ENCODE measurements at places on chromosomes 11 and 22. TPM values are rescaled to one million over a fixed set of nuclear protein-coding genes. Genes with fewer than 3 reads are reported as not detected.

DNA sequence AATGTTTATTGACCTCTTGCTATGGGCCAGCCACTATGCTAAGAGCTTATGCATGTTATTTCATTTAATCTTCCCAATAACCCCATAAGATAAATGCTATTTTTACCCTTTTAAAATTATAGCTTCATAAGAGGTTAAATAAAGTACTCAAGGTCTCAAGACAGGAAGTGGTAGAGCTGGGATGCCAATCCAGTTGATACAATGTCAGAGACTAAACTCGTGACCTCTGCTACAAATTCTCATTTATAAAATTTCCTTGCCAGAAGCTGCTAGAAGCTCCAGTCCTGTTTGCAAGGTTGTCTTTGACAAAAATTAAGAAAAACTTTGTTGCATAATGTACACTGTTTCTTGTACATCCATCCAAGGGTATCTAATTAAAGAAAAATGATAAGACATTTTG, 265.9 kb upstream of the MPPED2 start:
- DNase-seq: no peak

DNA sequence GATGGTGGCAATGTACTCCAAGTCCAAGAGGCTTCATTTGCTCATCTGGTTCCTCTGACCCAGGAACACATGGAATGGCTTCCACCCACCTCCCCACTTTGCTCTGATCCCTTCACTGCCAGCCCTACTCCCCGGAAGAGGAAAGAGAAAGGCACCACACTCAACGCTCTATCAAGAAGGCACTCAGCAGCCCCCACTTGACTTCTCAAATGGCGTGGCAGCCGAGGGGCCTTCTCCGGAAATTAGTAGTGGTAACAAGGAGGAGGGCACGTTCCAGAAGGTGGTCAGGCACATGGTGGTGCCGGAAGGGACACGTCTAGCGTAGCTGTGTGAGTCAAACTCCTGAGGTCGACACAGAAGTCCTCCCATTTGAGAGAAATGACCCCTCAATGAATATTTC, 36.5 kb upstream of the CYP2D6 start:
- no peak for DNase-seq

DNA sequence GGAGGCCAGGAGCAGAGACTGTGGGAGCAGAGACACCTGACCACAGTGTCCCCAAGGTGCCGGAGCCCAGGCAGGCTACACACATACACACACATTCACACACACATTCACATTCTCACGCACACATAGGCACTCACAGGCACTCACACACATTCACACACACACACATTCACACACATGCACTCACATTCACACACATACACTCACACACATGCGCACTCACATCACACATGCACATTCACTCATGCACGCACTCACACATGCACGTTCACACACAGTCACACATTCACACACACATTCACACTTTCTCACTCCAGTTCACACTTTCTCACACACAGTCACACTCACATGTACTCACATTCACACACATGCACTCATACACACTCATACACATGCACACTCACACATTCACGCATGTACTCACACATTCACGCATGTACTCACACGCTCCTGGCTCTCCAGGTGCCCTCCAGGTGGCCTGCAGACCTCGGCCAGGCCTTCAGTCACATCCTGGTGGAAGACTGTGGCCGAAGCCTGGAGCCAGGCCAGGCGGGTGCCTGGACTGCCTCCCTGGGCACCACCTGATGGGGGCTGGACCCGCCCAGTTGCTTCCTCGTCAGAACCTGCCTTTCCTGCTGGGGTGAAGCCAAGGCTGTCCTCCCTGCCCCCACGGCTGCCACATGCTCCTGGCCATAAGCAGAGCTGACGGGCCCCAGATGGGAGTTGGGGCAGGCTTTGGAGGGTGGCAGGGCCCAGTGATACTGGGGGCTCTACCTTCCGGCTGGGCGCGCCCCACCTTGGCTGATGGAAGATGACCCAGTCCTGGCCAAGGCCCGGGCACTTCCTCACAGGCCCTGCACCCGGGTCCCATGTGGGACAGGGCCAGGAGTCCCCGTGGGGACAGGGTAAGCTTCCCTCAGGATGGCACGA, 89.5 kb downstream of the WNT7B start:
- no peak for DNase-seq

GRCh38 chr11:116111546-116111945, 607.3 kb upstream of the CADM1 start:
- DNase-seq: no peak

DNA sequence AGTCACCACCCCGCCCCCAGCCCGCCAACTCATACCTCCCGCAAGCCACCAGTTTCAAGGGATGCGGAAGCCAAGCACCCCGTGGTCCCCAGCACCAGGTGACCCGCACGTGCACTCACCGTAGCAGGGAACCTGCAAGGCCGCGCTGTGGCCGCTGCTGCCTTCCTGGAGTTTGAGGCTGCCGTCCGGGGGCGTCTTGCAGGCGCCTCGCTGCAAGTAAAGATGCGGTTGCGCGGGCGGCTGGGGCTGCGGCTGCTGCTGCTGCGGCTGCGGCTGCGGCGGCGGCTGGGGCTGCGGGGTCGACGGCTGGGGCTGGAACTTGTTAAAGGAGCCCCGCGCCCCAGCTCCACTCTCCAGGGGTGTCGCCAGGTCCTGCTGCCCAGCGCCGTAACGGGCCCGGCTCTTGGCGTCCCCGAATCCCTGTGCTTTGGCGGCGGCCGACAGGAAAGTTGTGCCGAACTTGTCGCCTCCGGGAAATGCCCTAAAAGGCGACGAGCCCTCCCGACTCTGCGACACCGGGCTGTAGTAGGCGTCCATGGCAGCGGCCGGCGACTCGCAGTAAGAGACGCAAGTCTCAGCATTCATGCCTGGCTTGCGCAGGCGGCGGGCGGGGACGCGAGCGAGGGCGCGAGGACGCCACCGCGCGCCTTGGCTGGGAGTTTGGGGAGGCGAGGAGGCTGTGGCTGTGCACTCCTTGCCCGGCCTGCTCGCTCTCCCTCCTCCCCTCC, at the start of gene ALX4:
Gene ALX4, minus strand, starts transcription at position 662 of the 728 bp plus-strand sequence. Its CDS starts 77 bp downstream, at position 585.
- DNase-seq: peak; percentile 52

- no peak for DNase-seq
Measured at GRCh38 chr11:117096201-117096991, 1.8 kb downstream of the SIK3 start.

DNA sequence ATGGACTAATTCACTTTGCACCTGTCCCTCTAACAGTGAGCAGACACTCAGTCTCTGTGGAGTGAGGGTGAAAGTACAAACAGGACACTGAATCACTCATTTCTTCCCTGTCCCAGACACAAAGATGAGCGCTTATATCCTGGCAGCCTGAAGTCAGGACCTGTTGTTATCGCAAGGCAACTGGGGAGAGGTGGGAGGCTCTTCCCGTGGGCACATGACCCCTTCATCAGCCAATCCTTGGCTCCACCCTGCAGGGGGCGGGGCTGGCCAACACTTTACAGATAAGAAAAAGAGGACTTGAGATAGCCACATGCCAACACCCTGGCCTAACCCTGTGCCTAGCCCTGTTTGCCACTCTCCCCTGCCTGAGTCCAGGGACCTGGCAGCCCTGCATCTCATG, 29.5 kb upstream of the TESMIN start:
- DNase-seq: no peak

GRCh38 chr22:44387486-44387885, 74.7 kb upstream of the SHISAL1 start:
- no peak for DNase-seq

NFAM1 gene
- not detected for total RNA-seq

GPR83 gene
- total RNA-seq: not detected

KDM4E gene
- total RNA-seq: not detected

- DNase-seq: no peak
Measured at GRCh38 chr22:44827666-44828190, 75.4 kb downstream of the ARHGAP8 start.

DNA sequence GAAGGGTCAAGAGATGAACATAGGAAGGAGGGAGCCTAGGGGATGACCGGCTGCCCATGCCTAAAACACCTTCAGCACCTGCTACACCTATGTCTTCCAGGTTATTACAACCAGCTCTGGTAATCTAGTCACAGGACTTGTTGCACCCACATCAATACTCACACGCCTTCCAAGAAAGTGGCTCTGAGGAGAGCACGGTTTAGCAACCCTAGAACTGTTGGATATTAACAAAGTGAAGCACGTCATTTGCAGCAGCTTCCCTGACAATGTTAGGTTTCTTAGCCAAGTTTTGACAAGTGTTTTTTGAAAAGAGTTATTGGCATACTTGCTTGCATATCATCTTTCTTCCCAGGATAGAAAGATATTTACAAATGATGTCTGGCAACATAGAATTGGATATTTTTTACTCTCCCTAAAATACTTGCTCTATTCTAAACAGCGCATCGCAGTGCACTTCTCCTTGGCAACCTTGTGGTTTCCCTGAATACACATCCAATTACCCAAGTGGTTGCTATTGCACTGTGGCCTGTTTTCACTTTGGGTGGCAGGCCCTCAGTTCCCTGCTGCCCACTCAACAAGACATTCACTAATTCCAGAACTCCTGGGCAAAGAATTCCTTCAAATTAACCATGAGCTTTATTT, 94.3 kb upstream of the ARHGAP42 start:
- no peak for DNase-seq

VSIG2 gene
- total RNA-seq: not detected

PANX2 gene
- 1.5 TPM for total RNA-seq

DNA sequence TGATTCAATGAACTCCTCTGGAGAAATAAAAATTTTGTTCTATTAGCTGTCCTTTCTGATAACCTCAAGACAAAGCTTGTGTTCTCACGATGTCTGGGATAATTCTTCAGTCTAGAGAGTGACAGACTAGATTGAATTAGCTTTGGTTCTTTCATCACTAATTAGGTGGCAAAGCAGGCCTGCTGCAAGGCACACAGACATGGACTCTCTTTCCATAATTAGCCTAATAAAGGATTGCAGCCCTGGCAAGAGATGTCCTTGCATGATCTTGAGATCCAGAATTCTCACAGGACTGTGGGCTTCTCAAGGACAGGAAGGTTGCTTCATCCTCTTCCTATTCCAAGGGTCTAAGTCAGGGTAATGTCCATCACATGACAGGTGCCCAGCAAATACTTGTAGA, 245.6 kb upstream of the ZC3H12C start:
- DNase-seq: no peak

DLAT gene
- 40.6 TPM for total RNA-seq

DNA sequence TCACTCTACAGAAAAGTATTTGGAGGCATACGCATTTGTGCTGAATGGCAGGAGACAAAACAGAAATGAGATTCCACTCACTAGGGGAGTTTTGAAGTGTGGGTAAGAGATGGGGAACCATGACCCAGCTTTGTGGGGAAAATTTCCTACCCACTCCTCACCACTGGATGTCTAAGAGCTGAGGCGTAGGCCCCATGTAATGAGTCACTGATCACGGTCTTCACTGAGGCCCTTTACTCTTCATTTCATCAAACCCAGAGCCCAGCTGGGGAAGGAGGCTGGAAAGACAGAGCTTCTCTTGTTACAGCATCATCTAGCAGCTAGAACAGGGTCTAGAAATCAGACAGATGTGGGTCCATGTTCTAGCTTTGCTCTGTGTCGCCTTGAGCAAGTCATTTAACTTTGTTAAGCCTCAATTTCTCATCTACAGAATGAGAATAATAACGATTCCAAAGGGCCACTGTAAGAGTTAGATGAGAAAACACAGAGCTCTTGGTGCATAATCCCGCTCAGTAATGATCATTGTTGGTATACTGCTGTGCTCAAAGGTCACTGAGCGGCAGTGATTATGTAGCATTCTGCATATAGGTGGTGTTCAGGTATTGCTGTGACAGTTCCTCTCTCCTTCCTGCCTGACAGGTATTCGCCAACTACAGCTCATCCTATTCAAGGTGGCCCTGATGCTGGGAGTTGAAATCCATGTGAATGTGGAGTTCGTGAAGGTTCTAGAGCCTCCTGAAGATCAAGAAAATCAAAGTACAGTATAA, 97.2 kb downstream of the MICAL2 start:
- DNase-seq: no peak

ISX gene
- total RNA-seq: not detected

HEPHL1 gene
- not detected for total RNA-seq

RBM14 gene
- total RNA-seq: 42.8 TPM

ALDH3B2 gene
- not detected for total RNA-seq

DNA sequence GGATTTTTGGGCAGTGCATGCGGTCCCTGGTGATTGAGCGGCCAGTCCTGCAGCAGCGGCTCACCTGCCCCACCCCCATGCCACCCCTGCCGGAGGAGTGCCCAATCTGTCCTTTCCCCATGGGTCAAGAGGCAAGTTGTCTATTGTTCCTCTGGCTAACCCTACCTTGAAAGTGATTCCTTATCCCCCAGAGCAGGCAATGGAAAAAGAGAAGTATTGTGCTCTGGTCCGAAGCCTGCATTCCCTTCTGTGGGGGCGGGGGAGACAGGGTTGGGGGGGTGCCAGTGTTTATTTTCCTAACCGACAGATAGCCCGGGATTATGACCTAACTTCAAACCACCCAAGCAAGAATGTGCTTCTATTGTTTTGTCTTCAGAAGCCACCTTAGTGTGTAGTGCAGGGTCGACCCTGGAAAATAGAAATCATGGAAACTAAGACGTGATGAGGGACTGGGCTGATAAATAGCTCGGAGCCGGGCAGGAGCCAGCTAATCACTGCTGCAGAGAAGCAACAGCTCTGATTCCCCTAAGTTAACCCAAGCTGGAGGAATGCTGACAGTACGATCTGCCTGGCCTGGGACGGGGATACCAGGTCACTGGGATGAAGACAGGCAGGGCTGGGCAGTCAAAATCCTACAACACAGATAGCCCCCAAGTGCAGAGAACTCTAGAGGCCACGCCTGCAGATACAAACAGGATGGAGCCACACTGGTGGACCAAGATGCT, 38.7 kb upstream of the ATXN10 start:
- DNase-seq: no peak

DNA sequence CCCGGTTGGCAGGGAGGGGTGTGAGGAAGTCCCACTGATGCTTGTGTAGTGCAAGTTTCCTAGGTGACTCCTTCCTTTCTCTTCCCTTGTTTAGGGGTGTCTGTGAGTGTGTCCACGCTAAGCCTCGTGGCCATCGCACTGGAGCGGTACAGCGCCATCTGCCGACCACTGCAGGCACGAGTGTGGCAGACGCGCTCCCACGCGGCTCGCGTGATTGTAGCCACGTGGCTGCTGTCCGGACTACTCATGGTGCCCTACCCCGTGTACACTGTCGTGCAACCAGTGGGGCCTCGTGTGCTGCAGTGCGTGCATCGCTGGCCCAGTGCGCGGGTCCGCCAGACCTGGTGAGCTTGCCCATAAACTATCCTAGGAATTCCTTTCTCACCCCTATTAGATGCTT, 10.4 kb downstream of the CCKBR start:
- no peak for DNase-seq

DEFB131B gene
- not detected for total RNA-seq

GRCh38 chr11:117181586-117182550, 3.3 kb downstream of the SIDT2 start:
- DNase-seq: no peak

RIN1 gene
- total RNA-seq: 15.6 TPM

MS4A15 gene
- not detected for total RNA-seq

CNGA4 gene
- total RNA-seq: 0.17 TPM

LARGE1 gene
- total RNA-seq: 4.9 TPM

DNA sequence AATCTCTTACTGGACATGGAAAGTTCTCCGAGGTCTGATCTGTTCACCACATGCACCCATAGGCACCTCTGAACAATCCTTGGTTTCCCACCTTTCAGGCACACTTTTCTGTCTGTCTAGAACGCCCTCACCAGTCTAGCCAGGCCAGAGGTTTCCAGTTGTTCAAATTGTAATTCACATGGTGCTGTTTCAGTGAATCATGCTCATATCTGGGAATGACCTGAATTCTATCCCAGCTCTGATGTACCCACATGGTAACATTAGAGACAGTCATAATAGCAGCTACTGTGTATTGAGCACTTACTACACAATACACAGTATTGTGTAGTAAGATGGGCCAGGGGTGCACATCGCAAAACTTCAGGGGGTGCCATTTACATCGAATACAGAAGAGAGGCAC, 138.2 kb downstream of the COMMD9 start:
- no peak for DNase-seq

Data from A172 (cell line).